MM.1S (cell line): ENCODE measurements at places on chromosomes 1 and 21.

DNA sequence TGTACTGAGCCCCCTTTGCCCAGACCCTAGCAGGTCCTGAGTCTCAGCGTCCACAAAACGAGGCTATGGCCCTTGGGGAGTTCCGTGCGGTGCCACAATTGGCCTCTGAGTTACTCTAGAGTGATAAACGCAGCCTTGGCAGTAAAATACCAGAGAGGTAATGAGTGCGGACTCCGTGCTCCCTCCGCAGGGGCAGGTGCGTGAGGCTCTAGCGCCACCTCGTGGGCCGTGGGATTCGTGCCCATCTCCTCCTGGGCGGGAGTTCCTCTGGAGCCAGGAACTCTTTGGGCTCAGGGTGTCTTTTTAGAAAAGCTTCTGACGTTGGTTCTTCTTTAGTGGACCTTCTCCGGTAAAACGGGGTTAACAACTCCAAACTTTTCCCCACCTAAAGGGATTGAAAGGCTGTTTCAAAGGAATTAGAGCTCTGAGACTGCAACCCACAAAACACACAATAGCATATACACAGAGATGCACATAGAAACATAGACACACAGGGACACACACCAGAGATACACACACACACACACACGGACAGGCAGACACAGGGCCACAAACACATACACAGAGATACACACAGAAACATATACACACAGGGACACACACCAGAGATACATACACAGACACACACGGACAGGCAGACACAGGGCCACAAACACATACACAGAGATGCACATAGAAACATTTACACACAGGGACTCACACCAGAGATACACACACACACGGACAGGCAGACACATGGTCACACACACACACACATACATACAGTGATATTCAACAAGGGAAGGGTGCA, 99.4 kb downstream of the KCNJ15 start:
- peak; percentile 82 for DNase-seq

GRCh38 chr1:36905941-36906340, 128.4 kb downstream of the GRIK3 start:
- DNase-seq = no peak

- DNase-seq = no peak
Measured at GRCh38 chr1:15522551-15522950, 1.5 kb downstream of the CASP9 start.

GRCh38 chr1:247291161-247291560, 35.3 kb downstream of the VN1R5 start:
- DNase-seq = no peak

GRCh38 chr1:3130268-3130667, 61.3 kb downstream of the PRDM16 start:
- DNase-seq = no peak

- no peak for DNase-seq
Measured at GRCh38 chr1:234435620-234436019, 43.4 kb downstream of the TARBP1 start.

- DNase-seq = no peak
Measured at GRCh38 chr1:231632119-231632518, 5.5 kb downstream of the DISC1 start.

GRCh38 chr1:197680311-197680710, 95.0 kb downstream of the DENND1B start:
- no peak for DNase-seq

DNA sequence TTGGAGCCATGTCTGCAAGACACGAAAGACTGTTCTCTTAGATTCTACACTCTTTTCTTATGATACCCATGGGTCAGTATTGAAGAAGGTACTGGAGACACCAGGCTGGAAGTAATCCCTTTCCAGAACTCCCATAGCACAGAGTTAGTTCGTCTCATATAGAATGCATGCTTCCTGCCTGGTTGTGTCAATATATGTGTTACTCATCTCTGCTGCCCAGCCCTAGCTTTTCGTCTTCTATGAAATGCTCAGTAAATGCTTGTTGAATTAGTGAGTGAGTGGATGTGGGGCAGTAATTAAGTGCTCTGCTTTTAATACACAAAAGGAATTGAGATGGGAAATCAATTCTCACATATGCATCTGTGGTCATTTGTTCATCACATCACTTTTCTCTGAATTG, 32.1 kb downstream of the ADCY10 start:
- no peak for DNase-seq
